ENCODE measurements at places on chromosomes 7 and 10.

- no peak for DNase-seq
Measured at GRCh38 chr7:55177589-55178261, 158.9 kb downstream of the EGFR start.

- DNase-seq, result no peak
Measured at GRCh38 chr10:125742465-125742864, 23.0 kb downstream of the EDRF1 start.

GRCh38 chr7:55147101-55147500 is 128.3 kb downstream of the EGFR start:
- no peak for DNase-seq

DNA sequence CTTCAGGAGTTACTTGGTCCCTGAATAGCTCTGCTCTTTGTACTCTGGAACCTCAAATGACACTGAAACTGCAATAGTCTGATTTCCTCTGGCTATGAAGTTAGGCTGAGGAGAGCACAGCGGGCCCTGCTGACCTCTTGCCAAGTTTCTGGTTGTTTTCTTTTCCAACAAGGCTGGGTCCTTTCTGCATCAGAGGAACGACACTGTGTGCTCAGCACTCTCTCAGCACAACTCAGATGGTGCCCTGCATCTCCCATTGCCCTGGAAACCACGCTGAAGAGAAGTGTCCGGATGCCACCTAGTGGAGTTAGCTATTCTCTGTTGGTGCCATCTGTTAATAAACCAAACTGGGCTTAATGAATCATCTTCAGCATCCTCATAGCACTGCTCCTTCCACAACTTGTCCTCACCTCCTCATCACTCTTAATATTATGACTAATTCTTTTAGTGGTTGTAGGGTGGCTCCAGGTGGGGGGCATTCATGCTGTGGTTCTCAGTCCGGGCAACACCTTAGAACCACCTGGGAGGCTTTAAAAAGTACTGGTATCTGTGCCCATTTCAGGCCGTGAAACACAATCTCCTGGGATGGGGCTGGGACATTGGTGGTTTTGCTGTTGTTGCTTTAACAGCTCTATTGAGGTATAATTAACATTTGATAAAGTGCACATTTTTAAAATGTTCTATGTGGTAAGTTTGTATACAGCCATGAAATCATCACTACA is 8.2 kb upstream of the EFCAB10 start:
- peak; percentile 21 for DNase-seq

- DNase-seq, result no peak
Measured at GRCh38 chr7:44827567-44827966, 20.3 kb downstream of the H2AZ2 start.

DNA sequence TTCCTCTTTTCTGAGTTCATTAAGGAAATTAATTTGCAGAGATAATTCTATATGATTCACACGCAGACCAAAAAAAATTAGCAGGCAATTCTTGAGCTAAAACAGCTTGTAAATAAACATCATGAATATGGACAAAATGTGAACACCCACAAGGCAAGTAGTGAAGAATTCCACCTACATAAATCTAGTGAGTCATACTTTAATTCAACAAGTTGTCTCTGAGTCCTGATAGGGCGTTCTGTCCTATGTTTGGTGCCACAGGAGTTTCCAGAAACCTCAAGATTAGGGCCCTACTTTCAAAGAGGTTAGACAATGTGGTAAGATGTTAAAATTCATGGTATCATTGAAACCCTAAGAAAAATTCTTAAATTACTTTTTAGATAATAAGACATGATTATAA is 122.3 kb downstream of the SGMS1 start:
- DNase-seq, result no peak

GRCh38 chr7:69962186-69963065 is 364.2 kb downstream of the AUTS2 start:
- DNase-seq, result no peak

DNA sequence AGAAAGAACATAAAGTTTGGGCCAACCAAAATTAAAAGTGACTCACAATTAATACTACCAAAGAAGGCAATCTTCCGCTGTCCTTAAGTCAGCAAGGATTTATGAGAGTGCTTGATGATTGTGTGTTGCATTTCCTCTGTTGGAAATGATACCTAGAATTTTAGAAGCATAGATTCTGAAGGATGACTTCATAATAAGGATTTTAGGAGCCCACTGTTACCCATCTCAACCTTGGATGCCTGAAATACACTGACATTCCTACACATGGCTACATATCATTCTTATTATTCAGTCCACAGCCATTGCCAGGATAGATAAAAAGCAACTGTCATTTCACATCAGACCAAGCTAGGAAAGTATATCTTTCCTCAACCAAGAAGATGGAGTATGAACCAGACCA is 823.8 kb downstream of the LRMDA start:
- DNase-seq, result no peak

DNA sequence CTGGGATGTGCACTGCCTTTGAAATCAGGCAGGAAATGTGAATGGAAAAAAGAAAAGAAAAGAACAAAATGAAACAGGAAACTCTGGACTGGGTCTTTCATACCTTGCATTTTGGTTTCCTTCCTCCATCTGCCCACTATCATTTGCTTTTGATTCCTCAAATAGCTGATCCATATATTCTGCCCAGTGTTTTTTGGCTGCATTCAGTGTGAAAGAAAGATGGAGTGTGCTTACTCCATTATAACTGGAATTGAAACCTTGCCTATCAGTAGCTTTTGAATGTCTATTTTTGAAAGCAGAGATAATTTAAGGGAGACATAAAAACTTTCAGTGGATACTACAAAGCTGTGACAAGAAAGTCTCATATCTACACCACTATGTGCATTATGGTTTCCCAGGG is 64.1 kb upstream of the ASAH2 start:
- no peak for DNase-seq

DNA sequence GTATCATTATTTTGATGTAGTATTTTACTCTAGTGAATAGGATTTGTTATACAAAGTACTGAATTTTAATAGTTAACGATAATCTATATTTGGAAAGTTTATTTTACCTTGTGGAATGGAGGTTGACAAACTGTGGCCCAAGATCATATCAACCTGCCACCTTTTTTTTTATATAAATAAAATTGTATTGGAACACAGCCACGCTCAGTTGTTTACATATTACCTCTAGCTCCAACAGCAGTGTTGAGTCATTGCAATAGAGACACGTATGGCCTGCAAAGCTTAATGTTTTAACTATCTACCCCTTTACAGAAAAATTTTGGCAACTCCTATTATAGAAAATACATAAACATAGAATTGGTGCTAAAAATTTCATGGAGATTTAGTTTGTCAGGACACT is 239.3 kb downstream of the THSD7A start:
- no peak for DNase-seq

- no peak for DNase-seq
Measured at GRCh38 chr7:23246555-23246954, at the start of gene GPNMB. TSS of gene GPNMB (plus strand) at chr7:23246775. CDS start at chr7:23246858, 83 bp downstream.

- DNase-seq, result no peak
Measured at GRCh38 chr7:128923411-128923800, 12.9 kb upstream of the KCP start.

GRCh38 chr10:119625570-119626280 is 25.5 kb upstream of the BAG3 start:
- DNase-seq, result no peak

- DNase-seq, result no peak
Measured at GRCh38 chr10:117675514-117676055, 133.0 kb downstream of the EMX2 start.

DNA sequence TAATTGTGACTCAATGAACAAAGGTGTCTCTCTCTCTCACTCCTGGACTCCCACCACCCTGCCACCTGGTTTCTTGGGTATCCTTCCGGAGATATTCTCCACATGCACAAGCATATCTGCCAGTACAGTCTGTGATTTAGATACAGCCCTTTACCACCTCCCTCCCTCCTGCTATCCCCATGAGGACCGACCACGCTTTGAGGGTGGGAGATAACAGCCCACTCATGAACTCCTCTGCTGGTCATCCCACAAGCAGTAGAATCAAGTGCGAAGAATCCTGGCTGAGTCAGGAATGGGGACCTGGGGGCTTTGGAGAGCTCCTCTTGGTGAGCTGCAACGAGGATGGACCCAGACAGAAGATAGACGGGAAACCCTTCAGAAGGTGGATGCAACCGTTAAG is 28.2 kb upstream of the MXI1 start:
- no peak for DNase-seq

DNA sequence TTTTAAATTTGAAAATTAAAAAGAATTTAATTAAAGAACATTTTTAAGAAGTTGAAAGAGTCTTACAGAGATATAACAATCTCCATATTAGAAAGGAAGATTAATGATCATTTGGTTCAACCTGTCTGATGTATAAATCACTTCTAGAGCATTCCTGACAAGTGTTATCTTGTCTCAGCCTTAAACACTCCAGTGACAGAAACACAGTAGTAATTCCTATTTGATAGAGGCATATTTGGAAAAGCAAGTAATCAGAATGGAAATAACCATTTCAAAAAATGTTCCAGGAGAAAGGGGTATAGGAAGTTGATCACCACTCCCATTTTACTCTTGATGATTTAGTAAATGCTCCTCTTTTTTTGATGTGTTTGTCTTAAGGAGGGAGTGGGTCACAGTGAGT is 213.1 kb upstream of the FAM3C start:
- DNase-seq, result no peak

DNA sequence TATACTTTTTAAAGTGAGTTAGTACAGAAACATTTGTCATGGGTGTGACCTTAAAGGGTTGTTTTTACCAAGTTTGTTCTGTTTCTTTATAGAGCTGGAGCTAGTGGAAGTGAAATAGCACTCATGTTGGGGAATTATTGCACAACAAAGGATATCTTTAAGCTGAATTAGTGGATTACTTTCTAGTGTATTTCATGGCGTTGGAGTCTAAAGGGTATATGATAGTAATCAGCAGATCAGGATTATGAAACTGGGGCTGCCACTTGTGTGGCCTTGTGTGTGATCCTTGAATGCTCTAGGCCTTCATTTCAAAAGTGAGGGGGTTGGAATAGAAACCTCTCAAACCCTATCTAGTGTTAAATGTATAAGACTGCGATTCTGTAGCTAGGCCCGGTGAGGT is 123.6 kb downstream of the LYZL1 start:
- no peak for DNase-seq

DNA sequence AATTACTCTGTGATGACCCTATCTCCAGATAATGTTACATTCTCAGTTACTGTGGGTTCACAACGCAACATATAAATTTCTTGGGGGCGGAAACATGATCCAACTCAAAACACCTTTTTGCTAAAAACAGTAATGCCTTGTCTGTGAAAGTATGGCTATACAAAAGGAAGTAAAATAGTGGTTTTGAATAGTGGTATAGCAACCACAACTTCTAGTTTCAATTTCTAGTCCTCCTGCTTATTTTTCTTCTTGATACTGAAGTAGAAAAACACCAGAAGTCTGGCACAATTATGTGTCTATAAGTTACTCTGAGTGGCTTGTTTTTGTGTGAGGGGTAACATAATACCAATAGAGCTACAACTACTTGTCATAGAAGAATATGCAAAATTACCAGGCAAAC is 21.5 kb upstream of the ZNF800 start:
- no peak for DNase-seq

DNA sequence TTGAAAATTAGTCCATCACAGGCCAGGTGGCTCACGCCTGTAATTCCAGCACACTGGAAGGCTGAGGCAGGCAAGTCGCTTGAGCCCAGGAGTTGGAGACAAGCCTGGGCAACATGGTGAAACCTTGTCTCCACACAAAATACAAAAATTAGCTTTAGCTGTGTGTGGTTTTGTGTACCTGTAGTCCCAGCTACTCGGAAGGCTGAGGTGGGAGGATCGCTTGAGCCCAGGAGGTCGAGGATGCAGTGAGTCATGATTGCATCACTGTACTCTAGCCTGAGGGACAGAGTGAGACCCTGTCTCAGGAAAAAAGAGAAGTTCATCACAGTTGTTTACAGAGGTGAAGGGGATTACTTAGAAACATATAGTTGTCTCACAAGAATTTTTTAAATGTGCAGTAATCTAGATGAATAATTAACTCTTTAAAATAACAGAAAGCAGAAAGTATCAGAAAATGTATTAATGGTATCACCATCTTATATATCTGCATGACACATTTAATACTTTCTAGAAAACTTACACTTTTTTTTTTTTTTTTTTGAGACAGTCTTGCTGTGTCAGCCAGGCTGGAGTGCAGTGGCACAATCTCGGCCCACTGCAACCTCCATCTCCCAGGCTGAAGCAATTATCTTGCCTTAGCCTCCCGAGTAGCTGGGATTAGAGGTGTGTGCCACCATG is 8.9 kb downstream of the LCOR start:
- DNase-seq, result no peak

- DNase-seq, result no peak
Measured at GRCh38 chr10:114545071-114545470, 113.0 kb downstream of the ABLIM1 start.

DNA sequence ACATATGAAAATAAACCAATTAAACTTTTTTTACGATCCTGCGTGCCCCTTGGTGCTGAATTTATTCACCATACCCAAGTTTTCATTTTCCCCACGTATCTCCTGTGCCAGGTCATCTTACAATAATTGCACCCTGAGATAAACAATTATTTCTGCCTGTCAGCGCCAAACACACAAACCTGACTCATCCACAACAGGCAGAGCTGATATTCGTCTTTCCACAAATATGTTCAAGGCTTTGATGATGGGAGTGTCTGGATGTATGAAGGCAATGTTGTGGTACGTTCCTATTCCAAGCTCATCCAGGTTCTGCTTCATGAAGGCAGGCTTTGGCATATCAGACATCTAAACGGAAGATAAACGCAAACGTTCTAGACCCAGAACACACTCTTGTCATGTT is 45.8 kb upstream of the RHEB start:
- no peak for DNase-seq

DNA sequence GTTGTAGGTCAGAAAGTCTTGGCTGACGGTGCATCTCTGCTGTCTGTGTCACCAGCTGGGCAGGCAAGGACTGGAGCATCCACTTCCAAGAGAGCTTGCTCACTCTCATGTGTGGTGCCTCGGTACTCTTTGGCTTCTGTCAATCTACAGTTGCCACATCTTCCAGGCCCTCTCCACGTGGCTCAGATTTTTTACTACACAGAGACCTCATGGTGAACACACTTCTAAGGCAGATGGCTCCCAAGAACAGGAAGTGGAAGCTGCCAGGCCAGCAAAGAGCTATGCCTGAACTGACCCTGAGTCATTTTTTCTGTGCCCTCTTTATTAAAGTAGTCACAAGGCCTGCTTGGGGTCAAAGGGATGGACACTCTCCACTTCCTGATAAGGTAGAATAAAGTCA is 351.5 kb upstream of the AUTS2 start:
- DNase-seq, result no peak

GRCh38 chr7:42263971-42264370 is 27.0 kb upstream of the GLI3 start:
- DNase-seq, result no peak
